ENCODE measurements at places on chromosomes 5 and 9. TPM values are rescaled to one million over a fixed set of nuclear protein-coding genes. Genes with fewer than 3 reads are reported as not detected.

TMEFF1 gene
- total RNA-seq, result 0.50 TPM

GRCh38 chr9:129235041-129235930, 57.2 kb upstream of the IER5L start:
- DNase-seq, result no peak

ADAMTS16 gene
- 1.1 TPM for total RNA-seq

IL7R gene
- 2.8 TPM for total RNA-seq

ALDH1A1 gene
- 66.4 TPM for total RNA-seq

DNA sequence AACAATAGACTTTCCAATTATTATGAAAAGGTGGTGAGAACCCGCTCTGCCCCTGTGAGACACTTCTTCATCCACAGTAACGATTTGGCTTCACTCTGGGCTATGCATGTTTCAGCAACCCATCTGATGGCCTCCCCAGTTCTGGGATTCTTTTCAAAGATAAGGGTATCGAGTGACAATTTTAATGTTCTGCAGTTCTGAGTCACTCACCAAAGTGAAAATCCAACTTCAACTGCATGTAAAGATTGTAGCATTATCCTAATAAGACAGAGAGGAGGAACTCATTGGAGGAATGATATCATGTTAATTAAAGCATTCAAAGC, 1078.3 kb upstream of the SEMA6A start:
- no peak for DNase-seq

DNA sequence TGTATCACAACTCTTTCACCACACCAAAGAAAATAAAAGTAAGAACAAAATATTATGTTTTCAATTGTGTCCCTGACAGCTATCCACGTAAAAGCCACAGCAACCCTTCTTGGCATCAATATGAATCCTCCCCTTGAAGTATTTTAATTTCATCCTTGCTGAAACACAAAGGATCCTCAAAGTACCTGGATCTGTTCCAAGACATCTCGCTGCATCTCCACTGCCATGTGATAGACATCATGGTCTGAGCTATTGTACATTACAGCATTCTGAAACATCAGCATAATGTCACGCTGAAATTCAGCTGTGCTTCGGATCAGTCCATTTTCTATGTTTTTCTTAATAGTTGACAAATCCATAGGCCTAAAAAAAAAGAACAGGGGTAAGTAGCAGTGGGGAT, 17.7 kb downstream of the BRD8 start:
- no peak for DNase-seq

GRCh38 chr9:83435301-83435700, 102.9 kb downstream of the FRMD3 start:
- DNase-seq, result no peak

- DNase-seq, result no peak
These were observed 99.3 kb upstream of the ERCC6L2 start for GRCh38 chr9:95776176-95776575.

PFN3 gene
- not detected for total RNA-seq

RIMOC1 gene
- 24.5 TPM for total RNA-seq

- DNase-seq, result no peak
These were observed 13.6 kb upstream of the ABCA1 start for GRCh38 chr9:104941597-104941996.

GRCh38 chr9:121992571-121993212, 100.4 kb downstream of the TTLL11 start:
- DNase-seq, result peak; percentile 92

IL5 gene
- not detected for total RNA-seq

- DNase-seq, result no peak
These were observed 29.5 kb upstream of the MYO10 start for GRCh38 chr5:16965581-16965980.

DNA sequence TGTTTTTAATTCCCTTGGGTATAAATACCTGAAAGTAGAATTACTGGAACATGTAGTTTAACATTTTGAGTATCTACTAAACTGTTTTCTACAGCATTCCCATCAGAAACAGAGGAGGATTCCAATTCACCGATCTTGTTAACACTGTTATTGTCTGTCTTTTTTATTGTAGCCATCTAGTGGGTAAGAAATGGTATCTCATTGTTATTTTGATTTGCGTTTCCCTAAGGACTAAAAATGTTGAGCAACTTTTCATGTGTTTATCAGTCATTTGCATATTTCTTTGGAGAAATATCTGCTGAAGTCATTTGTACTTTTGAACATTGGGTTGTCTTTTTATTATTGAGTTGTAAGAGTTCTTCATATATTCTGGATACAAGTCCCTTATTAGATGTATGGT, 135.2 kb upstream of the NFIL3 start:
- no peak for DNase-seq

CAMK4 gene
- total RNA-seq, result 0.42 TPM

DNA sequence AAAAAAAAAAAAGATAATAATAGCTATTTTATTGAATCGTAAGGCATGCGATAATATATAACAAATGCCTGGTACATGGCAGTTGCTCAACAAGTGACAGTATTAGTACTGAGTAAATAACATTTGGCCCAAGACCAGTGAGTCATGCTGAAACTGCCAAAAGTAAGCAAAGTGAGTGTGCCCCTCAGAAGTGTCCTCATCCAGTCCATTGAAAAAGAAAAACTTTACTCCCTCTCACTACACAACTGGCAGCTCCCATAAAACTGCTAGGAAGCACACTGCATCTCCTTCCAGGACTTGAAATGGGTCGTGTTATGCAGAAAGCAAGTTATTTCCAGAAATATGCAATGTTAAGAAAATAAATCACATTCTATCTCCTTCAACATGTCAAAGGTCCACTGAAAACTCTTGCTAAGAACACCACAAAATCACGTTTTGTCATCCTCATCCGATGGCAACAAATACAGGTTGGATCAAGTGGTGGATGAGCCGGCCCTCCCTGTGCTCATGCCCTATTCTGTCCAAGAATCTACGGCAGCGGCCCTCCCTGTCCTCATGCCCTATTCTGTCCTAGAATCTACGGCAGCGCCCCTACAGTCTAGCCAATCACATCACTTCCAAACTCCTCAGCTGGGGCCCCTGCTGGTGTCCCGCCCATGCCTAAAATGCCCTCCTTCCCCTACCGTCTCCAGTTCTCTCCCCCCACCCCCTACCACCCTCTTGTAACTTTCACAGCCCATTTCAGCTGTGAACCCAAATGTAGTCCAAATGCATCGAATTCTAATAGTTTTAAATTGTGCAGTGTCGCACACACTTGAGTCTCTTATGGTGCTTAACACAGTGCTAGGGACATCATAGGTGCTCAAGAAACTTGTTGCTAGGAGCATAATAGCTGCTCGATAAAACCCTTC, 12.5 kb downstream of the PTCH1 start:
- DNase-seq, result no peak

GRCh38 chr9:91935066-91935749, 14.8 kb downstream of the ROR2 start:
- no peak for DNase-seq

DNA sequence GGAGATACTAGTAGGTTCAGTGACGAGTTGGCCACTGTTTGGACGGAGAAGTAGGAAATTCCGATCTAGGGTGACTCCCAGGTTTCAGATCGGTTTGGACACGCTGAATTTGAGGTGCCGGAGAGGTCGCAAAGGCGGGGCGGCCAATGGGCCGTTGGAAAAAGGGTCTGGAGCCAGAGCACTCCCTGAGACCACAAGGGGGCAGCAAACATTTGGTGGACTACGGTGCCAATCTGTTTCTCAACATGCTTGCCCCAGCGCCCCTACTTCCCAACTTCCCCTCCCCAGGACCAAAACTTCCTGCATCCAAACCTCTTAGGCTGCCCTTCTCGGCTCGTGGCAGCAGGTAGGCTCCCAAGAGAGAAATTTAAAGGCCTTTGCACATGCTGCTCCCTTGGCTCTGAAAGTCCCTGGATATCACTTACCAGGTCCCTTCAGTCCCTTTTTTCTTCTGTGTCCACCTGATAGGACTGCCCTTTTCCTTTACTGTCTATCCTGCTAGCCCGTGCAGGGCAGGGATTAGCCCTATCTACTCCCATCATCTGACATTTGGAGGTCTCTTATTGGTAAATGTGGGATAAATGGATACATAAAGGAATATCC, 992 bp upstream of the RPP25L start:
- DNase-seq, result no peak

GRCh38 chr5:125301711-125302110, 555.3 kb upstream of the ZNF608 start:
- no peak for DNase-seq

PCDHA1 gene
- total RNA-seq, result not detected

PCAT7 gene
- not detected for total RNA-seq

- no peak for DNase-seq
These were observed 211.5 kb downstream of the GAPVD1 start for GRCh38 chr9:125472926-125473701.

DNA sequence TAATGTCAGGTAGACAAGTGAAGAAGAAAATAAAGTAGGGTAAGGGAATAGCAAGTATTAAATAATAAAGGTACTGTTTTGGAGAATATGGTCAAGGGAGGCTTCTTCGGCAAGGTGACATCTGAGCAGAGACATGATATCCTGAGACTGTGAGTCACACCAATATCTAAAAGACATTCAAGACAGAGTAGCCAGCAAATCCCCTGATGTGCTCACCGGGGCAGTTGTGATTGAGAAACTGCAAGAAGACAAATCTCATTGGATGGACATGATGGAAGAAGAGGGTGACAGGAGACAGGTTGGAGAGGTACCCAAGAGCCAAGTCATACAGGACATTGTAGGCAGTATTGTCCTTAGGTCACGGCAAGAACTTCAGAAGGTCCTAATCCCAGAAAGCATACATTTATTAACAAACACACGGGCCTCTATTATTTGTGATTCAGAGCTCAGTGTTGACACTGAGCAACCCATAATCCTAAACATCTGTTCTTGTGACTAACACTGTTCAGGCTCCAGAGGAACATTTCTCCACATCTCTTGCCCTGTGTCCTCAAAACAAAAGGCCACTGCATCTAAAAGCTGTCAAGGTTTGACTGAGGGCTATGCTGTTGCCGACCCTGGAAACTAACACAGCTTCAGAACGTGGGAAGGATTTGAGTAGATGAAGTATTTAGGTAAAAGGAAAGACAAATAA, 258.7 kb upstream of the CLINT1 start:
- no peak for DNase-seq

GRCh38 chr9:2427120-2427891, 194.3 kb upstream of the VLDLR start:
- no peak for DNase-seq

- no peak for DNase-seq
These were observed 138.2 kb downstream of the TLE4 start for GRCh38 chr9:79709743-79710674.

GRCh38 chr9:82101475-82101874, 112.9 kb downstream of the SPATA31D1 start:
- DNase-seq, result no peak

- peak; percentile 90 for DNase-seq
These were observed 396.3 kb downstream of the KDM4C start for GRCh38 chr9:7154003-7154619.

TJP2 gene
- 172 TPM for total RNA-seq

DNA sequence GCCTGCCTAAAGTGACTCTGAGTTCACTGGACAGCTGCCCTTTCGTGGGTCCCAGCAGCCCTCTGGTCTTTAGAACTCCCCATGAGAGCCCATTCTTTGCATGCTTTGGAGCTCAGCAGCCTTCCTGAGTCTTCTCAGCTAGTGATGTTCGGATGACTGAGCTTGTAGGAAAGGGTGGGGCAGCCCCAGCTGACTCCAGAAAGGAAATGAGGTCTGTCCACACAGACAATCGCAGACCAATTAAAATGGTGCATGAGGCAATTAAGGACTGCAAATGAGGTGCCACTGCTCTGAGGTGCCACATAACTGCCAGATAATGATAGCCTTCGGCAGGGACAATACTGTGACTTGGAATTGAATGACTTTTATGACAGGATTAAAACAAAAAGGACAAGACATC, 25.4 kb upstream of the TOMM5 start:
- DNase-seq, result no peak

DNA sequence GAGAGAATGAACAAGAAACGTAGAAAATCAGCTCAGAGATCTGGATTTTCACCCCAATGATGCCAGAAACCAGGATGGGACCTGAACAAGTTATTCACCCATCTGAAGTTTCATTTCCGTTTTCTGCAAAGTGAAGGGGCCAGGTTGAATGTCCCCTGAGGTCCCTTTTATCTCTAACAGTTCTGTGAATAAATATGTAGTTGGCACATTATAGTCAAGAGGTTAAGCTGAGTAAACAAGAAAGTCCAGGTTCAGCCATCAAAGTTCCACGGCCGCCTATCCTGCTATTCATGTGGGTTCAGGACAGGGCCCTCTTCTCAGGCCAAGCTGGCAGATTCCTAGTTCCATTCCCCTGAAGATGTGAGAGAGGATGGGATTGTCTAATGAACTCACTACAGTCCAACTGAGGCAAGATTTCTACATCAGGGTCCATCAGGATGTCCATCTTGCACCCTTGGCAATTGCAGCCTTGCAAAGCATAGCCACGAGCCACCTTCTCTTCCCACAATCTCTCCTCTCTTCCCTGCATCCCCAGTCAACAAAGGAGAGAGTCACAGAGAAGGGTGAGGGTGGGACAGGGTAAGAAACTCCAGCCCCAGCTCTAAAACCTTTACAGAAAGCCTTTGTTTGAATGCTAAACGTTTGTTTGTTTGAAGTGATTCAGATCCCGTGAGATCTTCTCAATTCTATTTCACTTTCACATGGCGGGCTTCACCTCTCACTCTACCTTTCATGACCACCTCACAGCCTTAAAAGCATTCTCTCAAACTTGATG, 311.0 kb downstream of the SLIT3 start:
- no peak for DNase-seq

DNA sequence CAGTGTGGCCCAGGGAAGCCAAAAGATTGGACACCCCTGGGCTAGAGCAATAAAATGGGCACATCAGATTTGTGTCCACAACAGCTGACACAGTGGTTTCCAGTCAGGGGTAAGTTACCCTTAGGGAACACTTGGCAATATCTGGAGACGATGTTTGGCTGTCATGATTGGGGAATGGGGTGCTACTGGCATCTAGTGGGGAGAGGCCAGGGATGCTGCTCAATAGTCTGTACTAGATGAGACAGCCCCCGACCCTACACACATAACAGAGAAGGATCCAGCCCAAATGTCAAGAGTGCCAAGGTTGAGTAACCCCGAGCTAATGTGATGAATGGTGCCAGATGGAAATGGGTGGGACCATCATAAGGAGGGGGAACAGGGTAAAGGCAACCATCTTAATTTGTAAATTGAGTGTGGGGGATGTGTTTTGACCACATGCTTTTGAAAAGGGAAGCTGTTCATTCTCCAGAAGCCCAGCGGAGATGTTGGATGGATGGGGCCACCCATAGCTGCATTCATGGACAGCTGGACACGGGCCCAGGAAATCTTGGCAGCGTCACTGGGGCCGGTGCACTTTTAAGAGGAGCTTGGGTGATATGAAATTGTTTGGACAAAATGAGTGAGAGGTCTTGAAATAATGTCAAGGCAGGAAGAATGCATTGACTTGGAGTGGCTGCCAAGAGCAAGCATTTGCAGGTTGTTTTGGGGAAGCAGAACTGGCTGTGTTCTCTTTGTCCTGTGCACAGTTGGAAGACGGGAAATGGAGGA, 33.4 kb downstream of the SYK start:
- no peak for DNase-seq

DNA sequence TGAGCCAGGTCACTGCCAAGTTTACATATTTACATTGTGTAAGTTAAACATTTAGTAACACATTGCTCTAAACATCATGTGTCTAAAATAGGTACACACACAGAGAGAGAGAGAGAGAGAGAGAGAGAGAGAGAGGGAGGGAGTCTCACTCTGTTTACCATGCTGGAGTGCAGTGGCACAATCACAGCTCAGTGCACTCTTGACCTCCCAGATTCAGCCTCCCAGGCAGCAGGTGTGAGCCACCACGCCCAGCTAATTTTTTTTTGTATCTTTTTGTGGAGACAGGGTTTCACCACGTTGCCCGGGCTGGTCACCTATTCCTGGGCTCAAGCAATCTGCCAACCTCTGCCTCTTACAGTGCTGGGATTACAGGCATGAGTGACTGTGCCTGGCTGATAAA, 1045.3 kb downstream of the TLE1 start:
- DNase-seq, result no peak

CATSPER3 gene
- total RNA-seq, result 0.42 TPM

Data from esophagus muscularis mucosa (tissue), 4 donors.